ENCODE measurements at places on chromosomes 4 and X.
A peak's percentile ranks its signal among the peaks of the same experiment; 100 is the strongest.

DNA sequence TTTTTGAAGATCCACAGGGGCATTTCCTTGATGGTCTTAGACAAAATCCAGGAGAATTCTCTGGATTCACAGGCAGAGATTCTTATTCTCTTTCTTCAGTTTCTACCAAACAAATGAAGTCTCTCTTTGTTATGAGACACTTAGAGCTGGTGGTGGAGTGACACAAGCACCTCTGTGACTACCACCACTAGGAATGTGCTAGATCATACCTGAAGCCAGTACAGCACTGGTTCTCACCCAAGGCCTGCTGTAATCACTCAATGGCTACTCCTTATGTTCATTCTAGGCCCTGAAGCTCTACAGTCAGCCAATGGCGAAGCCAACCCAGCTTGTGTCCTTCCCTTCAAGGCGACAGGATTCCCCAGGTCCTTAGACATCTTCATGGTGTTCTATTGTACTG, 482.3 kb downstream of the TRAM1L1 start:
- DNase-seq: no peak

DNA sequence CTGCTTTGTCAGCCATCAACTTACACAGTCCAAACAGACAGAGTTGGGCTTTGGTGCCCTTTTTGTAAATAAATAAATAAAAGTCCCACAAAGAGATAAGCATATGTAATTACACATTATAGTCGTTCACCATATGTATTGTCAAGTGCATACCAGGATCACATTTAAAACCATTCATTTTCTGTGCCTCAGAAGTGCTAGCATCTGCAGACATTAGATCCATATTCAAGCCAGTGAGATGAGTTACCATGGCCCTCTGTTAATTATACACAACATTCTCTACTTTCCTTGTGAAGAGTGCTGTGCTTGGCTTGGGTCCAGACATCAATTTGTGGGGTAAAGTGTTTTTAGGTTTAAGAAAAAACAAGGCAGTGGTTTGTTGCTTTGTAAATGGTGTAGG, 76.8 kb downstream of the ENOX2 start:
- no peak for DNase-seq

DNA sequence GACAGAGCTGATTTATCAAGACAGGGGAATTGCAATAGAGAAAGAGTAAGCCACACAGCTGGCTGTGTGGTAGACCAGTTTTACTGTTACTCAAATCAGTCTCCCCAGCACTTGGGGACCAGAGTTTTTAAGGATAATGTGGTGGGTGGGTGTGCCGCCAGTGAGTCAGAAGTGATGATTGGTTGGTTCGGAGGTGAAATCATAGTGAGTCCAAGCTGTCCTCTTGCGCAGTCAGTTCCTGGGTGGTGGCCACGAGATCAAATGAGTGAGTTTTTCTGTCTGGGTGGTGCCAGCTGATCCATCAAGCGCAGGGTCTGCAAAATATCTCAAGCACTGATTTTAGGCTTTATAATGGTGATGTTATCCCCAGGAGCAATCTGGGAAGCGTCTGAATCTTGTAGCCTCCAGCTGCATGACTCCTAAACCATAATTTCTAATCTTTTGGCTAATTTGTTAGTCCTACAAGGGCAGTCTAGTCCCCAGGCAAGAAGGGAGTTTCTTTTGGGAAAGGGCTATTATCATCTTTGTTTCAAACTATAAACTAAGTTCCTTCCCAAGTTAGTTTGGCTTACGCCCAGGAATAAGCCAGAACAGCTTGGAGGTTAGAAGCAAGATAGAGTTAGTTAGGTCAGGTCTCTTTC, 44.0 kb upstream of the PPP1R2C start:
- no peak for DNase-seq

- no peak for DNase-seq
These were observed 721.7 kb downstream of the PCDH18 start for GRCh38 chr4:136810626-136811025.

DNA sequence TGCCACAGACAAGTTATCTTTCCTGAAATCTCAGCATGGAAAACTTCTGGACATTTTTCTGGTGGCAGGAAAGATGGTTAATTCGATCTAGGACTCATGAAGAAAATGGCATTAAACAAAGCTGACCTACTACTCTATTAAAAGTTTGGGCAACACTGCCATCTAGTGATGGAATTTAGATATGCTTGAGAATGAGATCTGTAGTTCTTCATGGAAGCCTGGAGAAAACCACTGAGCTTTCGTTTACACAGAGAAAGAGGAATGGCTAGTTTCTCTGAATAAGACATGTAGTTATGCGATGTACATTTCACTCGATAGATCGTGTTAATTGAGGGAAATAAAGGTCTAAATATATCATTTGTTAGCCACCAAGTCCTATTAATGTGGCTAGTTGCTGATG, 51.7 kb upstream of the CHRDL1 start:
- no peak for DNase-seq

DNA sequence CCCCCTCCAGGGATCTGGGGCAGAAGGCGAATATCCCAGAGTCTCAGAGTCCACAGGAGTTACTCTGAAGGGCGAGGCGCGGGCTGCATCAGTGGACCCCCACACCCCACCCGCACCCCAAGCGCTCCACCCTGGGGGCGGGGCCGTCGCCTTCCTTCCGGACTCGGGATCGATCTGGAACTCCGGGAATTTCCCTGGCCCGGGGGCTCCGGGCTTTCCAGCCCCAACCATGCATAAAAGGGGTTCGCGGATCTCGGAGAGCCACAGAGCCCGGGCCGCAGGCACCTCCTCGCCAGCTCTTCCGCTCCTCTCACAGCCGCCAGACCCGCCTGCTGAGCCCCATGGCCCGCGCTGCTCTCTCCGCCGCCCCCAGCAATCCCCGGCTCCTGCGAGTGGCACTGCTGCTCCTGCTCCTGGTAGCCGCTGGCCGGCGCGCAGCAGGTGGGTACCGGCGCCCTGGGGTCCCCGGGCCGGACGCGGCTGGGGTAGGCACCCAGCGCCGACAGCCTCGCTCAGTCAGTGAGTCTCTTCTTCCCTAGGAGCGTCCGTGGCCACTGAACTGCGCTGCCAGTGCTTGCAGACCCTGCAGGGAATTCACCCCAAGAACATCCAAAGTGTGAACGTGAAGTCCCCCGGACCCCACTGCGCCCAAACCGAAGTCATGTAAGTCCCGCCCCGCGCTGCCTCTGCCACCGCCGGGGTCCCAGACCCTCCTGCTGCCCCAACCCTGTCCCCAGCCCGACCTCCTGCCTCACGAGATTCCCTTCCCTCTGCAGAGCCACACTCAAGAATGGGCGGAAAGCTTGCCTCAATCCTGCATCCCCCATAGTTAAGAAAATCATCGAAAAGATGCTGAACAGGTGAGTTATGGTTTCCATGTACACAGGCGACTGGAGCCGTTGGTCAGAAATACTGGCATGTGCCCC, at the start of gene CXCL1:
Gene CXCL1 (plus strand): TSS at position 264 of the 926 bp plus-strand sequence. CDS start 78 bp downstream, at position 342.
- no peak for DNase-seq

- DNase-seq: no peak
These were observed 186.4 kb upstream of the GALNT7 start for GRCh38 chr4:172982151-172982590.

- no peak for DNase-seq
These were observed 8.5 kb upstream of the ANKRD17 start for GRCh38 chr4:73267050-73267449.

DNA sequence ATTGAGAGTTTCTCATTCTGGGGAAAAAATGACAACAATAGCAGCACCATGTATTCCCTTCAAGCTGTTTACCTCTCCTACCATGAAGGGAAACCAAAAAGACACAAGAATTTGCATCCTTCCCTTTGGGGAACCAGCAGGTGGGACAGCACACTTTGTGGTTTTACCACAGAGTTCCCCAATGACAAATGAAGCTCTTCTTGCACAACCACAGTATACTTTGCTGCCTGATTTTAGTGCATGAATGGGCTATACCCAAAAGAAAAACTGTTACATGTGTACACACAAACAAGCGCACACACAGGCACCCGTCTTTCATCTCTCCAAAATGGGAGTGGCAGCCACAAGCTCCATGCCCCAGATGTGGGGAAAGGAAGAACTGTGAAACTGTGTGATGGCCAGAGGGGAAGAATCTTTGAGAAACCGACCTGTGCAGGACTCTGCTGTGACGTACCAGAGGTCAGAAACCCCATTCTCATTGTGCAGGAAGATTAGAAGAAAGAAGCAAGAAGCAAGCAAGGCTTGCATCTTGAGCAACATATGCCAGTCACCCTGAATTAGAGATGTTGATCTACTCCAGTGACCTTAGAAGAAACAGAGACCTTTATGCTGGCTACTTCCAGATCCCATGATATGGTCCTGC, 2.7 kb upstream of the MAML3 start:
- no peak for DNase-seq

DNA sequence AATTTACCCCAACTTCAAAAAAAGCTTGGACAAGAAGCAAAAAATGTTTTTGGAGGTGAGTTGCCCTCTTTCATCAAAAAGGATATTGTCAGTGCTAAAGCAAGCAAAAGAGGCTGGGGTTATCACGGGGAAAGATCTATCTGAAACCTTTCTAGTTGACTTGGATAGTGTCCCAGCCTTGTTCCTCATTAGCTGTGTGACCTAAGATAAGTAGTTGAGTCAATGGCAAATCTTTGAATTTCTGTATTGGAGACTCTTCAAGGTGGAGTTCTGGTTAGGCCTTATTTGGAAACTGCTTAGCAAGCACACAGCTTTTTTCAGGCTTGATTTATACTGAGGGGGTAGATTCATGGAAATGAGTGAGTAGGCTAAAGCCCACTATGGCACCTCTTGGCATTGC, 271.6 kb downstream of the GRIA3 start:
- no peak for DNase-seq

GRCh38 chrX:79270401-79270800, 96.7 kb downstream of the ITM2A start:
- peak; percentile 62 for DNase-seq

DNA sequence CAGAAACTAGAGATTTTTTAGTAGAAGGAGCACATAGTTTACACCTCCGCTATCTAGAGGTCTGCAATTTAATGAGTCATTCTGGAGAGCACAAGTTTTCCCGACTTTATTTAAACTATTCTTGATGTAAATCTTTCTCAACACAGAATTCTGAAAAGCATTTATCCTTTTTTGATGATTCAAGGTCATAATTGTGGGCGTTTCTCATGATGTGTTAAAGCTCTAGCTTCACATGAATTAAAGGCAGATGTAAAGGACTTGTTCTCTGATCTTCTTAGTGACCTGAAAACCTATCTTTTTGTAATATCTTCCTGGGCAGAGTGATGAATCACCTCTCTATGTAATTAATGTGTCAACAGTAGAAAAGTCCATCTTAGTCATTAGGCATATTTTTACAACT, 128.8 kb downstream of the COMMD8 start:
- no peak for DNase-seq

GRCh38 chr4:89324671-89325070, 17.1 kb upstream of the GPRIN3 start:
- no peak for DNase-seq

DNA sequence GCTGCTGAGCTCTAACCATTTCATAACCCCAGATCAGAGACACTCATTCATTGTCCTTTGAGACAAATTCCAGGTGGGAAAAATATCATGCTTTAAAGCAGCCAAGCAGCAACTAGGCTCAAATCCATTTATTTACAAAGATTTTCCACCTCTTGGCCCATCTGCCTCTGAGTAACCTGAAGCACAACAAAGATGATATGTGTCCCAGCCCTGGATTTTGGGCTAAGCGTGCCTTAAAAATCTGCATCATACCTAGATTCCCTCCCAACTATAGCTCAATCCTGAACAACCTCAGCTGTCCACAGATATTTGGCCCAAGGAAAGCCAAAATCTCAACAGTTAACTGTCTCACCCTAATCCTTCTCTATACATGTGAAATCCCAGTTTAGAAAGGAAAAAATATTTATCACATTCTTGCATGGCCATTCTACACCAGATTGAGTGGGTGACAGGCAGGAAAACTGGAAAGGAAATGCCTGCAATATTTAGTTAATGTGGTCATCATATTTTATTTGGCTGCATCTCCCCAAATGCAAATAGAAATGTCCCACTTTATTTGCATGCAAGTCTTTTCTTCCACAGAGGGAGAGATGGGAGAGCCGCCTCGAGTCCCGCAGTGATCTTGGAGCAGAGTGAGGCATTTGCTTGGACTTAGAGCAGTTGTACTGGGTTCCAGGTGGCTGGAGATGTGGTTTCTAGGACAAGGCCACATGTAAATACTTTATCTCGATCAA, 146.4 kb upstream of the EOLA2 start:
- DNase-seq: no peak

DNA sequence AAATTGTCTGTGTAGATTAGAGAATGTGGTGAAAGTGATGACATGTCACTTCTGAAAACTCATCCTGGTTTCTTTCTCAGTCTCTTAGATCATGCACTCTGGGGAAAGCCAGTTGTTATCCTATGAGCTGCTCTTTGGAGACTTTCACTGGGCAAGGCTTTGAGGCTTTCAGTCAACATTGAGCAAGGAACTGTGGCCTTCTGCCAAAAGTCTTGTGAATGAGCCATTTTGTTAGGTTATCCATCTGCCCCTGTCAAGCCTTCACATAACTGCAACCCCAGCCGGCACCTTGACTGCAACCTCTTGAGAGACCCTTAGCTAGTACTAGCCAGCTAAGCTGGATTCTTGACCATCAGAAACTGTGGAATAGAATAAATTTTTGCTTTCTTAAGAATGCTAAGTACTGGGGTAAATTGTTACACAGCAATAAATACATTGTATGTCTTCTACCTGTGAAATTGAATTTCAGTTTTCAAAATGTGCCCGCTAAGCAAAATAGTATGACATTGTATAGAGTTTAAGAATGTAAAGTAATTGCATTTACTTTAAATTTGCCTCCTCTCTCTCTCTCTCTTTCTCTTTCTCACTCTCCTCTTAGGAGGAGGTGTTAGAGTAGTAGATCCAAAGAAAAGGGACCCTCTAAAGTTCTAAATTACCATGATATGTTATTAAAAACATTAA, 1273.0 kb downstream of the RAPGEF2 start:
- no peak for DNase-seq

- DNase-seq: no peak
These were observed 17.6 kb upstream of the LDB2 start for GRCh38 chr4:16916031-16916430.

- DNase-seq: no peak
These were observed 440.4 kb downstream of the SPRY1 start for GRCh38 chr4:123836851-123837595.

DNA sequence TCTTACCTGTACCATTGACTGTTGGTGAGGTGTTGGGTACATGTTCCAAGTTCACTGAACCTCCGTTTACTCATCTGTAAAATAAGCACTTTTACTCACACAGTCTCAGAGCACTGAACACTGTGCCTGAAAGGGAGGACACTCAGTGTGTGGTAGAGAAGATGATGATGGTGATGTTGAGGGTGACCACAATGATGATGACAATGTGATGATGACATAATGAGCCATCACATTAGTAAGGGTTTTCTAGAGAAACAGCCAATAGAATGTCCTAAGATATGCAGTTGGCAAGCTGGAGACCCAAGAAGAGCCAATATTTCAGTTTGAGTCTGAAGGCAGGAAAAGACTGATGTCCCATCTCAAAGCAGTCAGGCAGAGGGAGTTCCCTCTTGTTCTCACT, 315.4 kb upstream of the IGFBP7 start:
- DNase-seq: no peak

DNA sequence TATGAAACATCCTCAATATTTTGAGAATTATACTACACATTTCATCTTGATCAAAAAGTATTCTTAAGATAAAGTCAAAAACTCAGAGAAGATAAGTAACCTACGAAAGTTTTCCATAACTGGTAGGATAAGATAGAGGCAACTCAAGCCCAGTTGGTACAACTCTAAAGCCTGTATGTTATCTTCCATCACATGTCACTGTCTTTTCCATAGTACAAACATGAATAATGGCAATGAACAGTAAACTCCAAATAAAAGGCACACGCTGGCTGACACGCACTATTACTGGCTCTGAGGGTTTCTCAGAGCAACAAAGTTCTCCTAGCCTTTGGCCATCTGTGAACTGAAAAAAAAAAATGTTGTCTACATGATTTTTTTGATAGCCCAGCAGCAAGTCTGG, 27.2 kb downstream of the LIN54 start:
- no peak for DNase-seq
